ENCODE measurements at places on chromosomes 12 and 14.

DNA sequence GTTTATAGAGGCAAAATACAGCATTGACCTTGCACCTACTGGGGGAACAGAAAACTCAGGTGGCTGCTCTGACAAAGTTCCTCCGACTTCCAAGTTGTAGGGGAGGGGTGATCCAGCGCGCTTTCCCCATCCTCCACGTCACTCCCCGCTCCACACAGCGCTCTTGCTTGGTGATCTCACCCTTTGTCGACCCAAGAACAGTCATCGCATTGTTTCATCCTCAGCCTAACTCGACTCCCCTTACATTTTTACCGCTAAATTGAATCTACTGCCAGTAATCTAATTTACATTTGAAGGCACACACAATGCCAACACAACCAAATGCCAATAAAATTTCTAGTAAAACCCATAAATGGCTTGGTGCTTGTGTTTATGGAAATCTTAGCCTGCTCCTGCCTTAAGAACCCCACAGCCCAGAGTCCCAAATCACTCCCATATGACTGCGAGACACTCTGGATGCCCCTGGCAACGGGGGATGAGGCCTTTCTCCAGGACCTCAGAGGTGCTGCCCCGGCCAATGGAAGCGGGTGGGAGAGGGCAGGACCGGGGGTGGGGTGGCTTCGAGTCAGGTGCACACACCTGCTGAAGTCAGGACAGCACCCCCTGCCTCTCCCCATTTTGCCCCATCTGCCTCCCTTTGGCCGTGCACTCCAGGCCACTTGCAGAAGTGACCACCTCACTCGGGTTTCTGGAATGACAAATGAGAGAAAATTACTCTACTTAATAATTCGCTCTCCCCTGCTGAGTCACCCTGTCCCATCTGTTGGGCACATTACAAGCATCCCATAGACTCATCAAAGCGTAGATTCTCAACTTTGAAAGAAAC, 98.2 kb upstream of the GSC start:
- peak; percentile 41 for DNase-seq

DNA sequence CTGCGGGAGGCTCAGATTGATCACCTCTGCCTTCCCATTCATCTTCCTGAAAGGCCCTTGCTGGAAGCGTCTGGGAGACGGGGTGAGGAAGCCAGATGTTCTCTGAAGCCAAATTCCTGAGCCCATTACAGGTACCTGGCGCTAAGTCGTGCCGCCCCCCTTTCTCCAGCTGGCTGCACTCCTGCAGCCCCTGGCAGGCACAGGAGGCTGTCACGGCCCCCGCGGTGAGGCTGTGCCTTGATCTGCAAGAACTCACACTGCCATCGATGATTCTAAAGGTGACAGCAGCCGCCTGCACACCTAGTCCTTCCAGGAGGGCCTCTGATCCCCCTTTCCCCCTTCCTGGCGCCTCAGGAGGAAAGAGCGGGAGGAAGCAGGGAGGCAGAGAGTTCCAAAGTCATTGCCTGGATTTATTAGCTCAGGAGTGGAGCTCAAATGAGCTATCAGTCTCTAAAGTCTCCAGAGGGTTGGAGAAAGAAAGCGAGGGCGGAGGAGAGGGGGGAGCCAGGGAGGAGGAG, 106.9 kb downstream of the RFLNA start:
- no peak for DNase-seq

DNA sequence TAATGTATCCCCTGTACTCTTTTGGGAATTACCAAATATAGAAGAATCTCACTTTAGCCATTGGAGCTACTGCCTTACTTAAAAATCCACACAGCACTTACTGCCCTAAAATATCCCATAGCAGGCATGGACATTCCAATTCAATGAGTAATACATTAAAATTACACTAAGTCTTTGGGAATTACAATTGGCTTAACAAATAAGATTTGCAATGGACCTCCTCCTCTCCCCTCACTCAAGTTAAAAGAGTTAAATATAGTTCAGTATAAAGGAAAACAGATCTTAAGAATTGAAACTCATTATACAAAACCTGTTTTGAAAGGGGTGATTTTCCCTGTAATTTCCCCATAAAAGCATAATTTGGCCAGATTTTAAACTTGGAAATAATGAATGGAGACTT, 477.1 kb downstream of the SLC16A7 start:
- DNase-seq, result peak; percentile 65

DNA sequence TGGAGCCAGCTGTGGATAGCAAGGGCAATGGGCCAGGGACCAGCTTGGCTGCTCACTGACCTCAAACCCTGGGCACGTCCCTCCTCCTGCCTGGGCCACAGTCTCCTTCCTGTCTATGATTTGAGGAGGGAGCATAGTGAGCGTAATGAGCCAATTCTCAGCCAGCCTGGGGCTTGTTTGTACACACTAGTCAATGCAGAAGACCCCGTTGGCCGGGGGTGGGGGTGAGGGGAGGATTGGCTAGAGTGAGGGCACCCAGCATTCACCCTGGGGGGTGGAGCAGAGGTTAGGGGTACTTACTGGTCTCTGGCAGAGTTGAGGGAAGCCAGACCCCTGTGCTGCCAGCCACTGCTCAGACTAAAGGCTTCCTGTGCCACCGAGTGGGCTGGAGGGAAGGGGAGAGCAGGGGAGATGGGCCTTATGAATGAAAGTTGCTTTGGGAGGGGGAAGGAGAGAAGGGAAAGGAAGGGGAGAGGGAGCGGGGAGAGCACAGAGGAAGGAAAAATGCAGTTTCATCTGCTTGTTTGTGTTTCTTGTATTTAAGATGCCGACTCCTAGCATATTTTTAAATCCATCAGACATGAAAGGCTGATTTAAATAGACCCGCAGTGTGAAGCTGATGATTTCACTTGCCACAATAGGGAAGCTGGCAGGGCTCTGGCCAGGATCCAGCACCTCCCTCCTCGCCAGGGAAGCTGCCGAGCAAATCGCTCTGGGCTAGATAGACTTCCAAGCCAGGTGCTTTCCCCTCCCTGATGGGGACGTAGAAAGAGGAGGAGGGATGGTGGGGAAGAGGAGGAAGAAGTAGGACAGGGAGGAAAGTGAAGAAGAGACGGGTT, 114.0 kb downstream of the PRMT8 start:
- DNase-seq, result no peak

DNA sequence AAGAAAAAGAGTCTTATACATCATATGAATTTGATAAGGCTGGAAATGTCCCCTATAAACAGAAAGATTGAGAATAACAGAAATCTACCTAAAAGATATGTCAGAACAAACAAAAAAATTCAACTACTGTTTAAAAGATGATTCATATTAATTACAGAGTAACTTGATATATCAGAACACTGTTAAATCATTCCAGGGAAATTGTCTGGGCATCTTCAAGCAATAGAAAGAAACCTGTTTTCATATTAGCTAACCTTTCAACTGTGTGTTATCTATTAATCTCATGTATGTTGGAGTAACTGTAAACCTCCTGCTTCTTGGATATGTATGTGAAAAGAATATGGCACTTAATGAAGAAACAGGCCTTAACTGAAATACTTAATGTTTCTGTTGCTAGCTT, 96.7 kb downstream of the NUBPL start:
- DNase-seq, result no peak

- no peak for DNase-seq
These were observed 12.1 kb downstream of the SYNE3 start for GRCh38 chr14:95504135-95505029.

DNA sequence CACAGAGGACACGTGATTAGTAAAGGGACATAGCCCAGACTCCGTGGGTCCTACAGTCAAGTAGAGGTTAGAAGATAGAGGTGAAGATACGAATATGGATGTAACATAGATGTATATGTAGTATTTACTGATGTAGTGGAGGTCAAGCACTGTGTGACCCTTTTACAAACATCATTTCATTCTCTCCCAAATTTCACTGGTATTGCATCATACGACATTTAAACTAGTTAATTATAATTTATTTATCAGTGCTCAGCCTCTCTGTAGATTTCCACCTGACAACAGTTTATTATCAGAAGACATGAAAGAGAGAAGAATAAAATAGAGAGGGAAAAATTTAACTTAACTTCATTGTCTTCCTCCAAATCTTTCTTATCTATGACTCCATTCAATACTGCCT, 927.9 kb upstream of the TMEM132C start:
- DNase-seq, result no peak

DNA sequence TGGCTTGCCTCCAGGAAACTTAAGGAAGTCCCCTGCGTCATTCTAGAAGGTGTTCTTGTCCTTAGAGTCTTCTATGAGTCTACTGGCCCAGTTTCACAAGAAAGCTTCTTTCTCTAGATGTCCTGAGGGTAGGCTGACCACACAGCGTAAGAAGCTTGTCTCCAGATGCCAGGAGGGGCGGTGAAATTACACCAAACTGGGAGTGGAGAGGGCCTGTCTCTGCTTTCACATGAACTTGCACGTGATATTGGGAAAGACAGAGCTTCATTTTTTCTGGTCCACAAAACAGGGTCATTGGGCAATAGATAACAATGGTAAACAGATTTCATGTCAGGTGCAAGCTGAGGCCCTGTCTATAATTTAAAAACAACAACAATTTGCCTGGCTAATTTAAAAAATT, 85.7 kb upstream of the TBX3 start:
- DNase-seq, result no peak

- no peak for DNase-seq
These were observed 439.6 kb upstream of the LRFN5 start for GRCh38 chr14:41167040-41167439.

GRCh38 chr12:56062996-56063395, 17.0 kb upstream of the ERBB3 start:
- DNase-seq, result no peak

- DNase-seq, result no peak
These were observed 236.2 kb upstream of the EGLN3 start for GRCh38 chr14:34187061-34187460.

DNA sequence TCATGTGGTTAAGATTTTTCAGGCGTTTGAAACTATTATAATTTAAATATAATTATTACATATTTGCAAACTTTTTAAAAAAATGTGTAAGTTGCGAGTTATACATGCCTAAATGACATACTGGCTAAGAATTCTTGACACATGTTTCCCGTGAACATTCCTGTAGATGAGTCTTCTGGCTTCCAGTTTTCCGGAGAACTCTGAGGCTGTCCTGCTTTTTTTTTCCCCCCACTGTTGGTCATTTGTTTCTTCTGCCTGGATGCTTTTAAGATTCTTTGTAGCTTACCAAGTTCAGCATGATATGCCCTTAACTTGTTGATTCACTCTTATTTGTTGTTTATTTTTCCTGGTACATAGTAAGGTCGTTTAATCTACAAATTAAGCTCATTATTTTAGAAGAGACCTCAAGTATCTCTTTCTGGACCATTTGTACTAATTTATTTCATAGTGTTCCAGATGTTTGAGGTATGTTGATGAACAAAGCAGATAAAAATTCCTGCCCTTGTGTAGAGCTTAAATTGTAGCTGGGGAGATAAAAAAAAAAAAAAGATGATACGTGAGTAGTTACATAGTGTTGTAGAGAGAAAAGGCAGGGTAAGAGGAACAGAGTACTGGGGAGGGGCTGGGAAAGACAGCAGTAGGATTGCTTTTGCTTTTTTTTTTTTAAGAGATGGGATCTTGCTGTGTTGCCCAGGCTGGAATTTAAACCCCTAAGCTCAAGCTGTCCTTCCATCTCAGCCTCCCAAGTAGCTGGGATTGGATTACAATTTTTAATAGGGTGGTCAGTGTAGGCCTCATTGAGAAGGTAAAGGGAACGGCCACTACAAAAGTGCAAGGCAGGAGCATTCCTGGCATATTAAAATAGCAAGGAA, 32.8 kb downstream of the ARHGAP5 start:
- DNase-seq, result no peak

GRCh38 chr14:74834692-74835392, 41.1 kb downstream of the PROX2 start:
- DNase-seq, result no peak

DNA sequence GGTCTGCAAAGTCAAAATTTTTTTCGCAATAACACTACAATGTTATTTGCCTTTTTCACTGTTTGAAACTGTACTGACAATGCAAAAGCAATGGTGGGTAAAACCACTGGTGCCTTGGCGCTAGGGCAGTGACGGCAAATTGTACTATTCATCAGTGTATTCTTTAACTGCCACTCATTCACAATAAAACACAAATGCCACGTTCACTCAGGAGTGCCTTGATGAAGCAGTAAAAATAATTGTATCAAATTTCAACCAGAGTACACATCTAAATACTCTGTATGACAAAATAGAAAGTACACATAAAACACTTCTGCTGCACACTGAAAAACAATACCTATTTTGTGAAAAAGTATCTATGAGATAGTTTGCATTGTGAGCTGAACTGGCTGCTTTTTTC, 17.8 kb downstream of the DCAF5 start:
- DNase-seq, result no peak

GRCh38 chr14:51938821-51939220, 50.5 kb upstream of the RTRAF start:
- DNase-seq, result no peak

- no peak for DNase-seq
These were observed 11.5 kb downstream of the RIMKLB start for GRCh38 chr12:8709124-8709830.

- DNase-seq, result no peak
These were observed 159.9 kb upstream of the NOS1 start for GRCh38 chr12:117521346-117521745.

GRCh38 chr12:27428466-27428865, 18.1 kb upstream of the SMCO2 start:
- no peak for DNase-seq

All from COLO829 (cell line).